ENCODE measurements at places on chromosomes 1 and 21.
A peak's percentile ranks its signal among the peaks of the same experiment; 100 is the strongest.

GRCh38 chr1:230120921-230121381, 53.9 kb downstream of the GALNT2 start:
- DNase-seq = no peak

DNA sequence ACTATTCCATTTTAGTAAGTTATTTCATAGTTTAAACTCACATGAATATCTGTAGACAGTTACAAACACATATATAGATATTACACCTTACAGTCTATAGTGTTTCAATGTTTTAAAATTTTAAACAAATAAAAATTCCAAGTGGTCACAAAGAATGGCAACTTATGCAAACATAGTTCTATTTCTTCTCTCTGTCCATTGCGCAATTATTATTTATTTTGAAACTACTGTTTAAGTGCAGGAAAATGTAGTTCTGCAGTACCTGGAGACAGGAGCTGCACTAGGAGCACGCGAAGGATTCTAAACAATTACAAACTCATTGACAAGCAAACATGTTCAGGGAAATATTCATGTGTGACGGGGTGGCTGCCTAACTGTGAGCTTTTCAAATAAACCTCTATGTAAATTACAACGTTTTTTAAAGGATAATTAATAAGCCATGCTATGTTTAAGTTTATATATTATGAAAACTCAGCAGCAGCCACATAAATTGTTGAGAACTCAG, 312.0 kb upstream of the DUSP10 start:
- DNase-seq = no peak

- DNase-seq = no peak
Observed at GRCh38 chr1:111731956-111732355, 7.2 kb downstream of the INKA2 start.

GRCh38 chr1:79974659-79975058, 968.1 kb upstream of the ADGRL4 start:
- no peak for DNase-seq

GRCh38 chr1:198465201-198466144, 75.0 kb downstream of the ATP6V1G3 start:
- DNase-seq = no peak

- no peak for DNase-seq
Observed at GRCh38 chr1:237975376-237975775, 84.7 kb upstream of the ZP4 start.

DNA sequence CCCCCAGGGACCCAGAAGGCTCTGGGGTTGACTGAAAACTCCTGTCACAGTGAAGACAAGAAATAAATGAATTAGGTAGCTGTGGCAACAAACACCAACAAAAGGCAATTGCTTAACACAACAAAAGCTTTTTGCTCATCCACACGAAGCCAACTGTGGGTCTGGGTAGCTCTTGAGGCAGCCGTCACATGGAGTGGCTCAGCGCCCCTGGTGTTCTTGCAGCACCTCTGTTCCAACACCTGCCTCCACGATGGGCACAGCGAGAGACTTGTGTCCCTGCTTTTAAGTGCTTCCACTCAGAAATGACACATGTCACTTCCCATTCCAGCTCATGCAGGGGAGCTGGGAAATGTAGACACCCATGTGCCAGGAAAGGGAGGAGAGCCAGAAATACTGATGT, 364.5 kb upstream of the DUSP10 start:
- no peak for DNase-seq

DNA sequence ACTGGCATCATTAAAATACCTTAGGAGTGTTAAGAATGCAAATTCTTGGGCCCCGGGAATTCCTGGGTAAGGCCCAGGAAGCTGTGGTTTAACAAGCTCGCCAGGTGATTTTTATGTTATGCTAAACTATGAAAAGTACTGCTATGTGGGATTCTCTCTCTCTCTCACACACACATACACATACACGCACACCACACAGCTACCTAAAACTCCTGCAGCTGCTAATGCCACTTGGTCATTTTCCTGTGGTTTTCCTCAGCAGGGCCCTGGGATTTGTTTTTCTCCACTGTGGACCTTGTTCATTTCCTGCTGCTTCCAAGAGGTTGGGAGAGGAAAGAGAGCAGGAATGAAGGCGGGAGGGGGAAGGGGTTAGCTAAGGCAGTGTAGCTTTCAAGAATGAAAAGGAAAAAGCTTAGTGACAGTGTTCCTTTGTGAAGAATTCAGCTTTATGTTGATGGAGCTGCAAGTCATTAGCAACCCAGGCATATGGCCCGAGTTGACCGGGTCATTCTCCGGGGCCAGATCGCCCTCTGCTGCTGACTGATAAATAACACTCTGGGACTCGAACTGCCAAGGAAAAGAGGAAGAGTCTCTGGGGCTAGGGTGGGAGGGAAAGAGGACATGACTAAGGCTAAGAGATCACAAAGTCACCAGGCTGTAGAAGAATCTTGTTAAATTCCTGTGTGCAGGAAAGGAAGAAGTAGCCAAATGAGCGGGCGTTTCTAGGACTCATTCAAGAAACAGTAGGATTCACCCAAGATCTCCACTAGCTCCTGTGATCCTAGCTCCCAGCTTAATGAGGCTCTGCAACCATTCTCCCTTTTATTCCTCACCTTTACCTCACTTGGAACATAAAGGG, 30.5 kb upstream of the LRIG2 start:
- DNase-seq = peak; percentile 29

DNA sequence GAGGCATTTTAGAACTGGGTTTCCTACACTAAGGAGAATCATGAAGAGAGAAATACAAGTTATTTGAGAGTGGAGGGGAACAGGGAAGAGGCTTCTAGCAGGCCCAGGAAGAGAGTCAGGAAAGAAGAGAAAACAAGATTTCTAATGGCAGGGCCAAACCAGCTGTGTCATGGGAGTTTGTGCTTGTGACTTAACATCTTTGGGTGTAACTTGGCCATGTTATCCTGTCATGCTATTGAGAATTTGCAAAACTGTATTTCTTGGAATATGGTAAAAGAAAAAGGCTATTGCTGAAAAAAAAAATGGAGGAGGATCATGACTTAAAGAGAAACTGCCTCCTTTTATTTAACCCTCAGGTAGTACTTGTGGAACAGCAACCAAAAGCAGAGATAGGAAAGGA, 47.4 kb upstream of the TNFSF18 start:
- DNase-seq = no peak

DNA sequence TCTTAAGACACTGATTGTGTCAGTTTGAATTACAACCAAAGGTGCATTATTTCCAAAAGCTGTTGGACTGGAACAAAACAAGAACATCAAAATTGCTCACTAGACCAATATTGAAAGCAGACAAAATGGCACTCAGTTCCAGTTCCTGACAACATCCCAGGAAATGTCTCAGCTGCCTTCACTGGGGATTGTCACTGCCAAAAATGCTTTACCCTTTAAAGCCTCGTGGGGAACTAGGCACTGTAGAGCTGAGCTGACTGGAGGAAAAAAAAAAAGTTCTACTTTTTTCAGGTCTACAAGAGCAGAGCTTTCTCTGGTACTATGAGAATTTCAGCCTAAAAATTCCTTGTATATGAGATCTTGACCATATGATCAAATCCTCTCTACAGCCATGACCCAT, 21.9 kb downstream of the GPR52 start:
- DNase-seq = no peak

GRCh38 chr21:39120876-39121599, 62.2 kb downstream of the PSMG1 start:
- no peak for DNase-seq

Measured in activated T-cell treated with anti-CD3 and anti-CD28 coated beads, Interleukin-2, amount 50 U/mL, for 72 hours (primary cell).